PC-3 (cell line): ENCODE measurements at places on chromosomes 4 and X.

DNA sequence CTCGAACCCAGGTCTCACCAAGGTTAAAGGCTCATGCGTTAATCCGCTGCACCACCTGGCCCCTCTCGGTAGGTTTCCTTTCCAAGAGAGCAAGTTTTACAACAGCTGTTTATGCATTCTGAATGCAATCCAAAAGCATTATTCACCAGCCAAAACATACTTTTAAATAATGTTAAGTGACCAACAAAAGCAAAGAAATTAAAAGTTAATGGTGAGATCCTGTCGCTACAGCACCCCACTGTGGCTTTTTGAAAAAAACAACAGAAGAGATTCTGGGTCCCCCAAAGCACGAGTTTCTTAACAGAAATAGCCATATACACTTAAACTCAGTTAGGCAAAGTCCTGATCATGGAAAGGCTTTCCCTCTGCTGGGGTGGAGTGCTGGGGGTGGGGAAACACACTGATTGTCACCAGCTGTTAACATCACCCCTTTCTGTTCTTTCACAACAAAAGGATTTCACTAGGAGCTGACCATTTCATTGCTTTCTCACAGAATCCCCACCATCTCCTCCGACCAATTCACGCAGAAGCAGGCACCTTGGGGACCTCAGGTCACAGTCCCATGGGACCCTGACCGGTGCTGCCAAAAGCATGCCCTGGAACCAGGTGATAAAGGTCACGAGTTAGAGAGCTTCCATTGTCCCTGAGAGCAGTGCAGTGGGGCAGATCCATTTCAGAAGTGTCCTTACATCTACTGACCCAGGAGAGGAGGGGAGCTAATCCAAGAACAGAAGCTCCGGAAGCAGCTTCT lies 51.2 kb downstream of the ZNF827 start:
- DNase-seq, result peak; percentile 22

DNA sequence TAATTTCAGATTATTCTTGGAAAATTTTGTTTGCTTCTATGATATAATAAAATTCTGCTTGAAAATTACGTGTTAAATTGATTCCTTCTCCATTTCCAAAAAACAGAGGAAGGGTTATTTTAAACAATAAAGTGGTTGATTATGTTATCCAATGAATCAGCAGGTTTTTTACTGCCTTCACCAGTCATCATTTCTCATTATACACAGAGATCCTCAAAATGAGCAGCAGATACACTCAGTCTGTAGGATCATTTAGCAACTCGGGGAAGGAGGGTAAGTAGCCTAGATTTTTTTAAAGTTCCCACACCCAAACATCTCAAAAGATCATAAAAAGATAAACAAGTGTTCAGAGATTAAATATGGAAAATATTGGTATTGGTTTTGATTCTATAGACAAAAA lies 6.8 kb upstream of the TMEM144 start:
- no peak for DNase-seq

GRCh38 chr4:10130178-10130888 lies 13.7 kb upstream of the WDR1 start:
- no peak for DNase-seq

DNA sequence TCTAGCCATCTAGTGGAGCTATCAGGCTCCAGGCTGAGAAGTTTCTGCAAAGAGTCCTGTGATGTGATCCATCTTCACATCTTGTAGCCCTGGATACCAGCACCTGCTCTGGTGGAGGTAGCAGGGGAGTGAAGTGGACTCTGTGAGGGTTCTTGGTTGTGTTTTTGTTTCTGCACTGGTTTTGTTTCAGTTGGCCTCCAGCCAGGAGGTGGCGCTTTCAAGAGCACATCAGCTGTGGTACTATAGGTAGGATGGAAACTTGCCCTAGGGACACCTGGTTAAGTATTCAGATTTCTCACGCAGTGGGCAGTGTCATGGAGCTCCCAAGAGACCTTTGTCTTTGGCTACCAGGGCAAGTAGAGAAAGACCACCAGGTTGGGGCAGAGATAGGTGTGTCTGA lies 257.5 kb upstream of the SLC7A11 start:
- no peak for DNase-seq

GRCh38 chrX:115589419-115589818 lies 28.4 kb downstream of the PLS3 start:
- DNase-seq, result peak; percentile 59

DNA sequence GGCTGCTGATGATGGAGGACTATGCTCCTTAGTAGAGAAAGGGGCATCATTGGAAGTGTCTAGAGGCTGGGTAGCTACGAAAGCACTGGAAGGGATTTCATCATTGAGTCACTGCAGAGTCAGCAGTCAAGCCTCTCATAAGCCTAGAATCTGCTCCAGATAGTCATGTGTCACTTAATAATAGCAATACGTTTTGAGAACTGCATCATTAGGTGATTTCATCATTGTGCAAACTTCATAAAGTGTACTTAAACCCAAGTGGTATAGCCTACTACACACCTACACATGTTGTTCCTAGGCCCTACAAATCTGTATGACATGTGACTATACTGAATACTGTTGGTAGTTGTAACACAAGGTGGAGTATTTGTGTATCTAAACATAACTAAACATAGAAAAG lies 165.6 kb downstream of the PTTG2 start:
- DNase-seq, result peak; percentile 10
